GM13976 (cell line): ENCODE measurements at places on chromosomes 3 and 15.

GRCh38 chr15:87207251-87207650, 1049.3 kb downstream of the NTRK3 start:
- DNase-seq, result no peak

DNA sequence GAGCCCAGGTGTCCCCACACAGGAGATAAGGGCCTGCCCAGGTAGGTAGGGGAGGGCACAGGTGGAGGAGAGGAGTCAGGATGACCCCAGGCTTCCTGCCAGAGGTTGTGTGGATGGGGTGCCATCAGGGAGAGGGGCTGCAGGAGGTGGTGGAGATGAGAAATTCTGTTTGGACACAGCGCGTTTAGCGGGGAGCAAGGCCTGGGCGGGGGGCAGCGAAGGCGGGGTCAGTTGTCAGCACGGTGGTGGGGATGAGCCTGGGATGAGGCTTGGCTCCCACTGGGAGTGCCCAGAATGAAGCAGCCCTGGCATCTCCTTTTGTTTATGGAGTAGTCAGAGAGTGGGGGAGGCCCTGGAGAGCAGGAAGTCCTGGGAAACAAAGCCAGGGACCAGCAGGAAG, 14.6 kb downstream of the RNF123 start:
- no peak for DNase-seq

GRCh38 chr3:187770224-187770623, 25.0 kb upstream of the BCL6 start:
- DNase-seq, result peak; percentile 33

GRCh38 chr3:152879130-152879789, 44.3 kb downstream of the P2RY1 start:
- DNase-seq, result no peak

- DNase-seq, result no peak
Observed at GRCh38 chr3:109930582-109930981, 593.2 kb upstream of the DPPA4 start.

- DNase-seq, result no peak
Observed at GRCh38 chr3:171284308-171285075, 175.7 kb downstream of the TNIK start.

DNA sequence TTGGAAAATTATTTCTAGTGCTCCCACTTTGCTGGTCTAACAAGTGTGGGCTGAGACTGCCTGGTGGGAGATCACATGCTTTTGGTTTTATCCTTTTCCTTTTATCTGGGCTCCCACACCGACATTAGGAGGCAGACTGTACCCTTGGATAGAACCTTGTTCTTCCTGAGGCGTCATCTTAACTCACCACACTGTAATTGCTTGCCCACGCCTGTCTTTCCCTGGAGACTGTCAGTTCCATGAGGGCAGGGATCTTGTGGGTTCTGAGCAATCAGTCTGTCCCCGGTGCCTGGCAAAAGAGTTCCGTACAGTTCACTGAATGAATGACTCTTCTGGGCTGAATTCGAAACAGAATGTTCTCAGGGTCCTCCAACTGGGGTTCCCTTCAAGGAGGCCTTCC, 124.6 kb upstream of the ABHD17C start:
- DNase-seq, result no peak
